ENCODE measurements at places on chromosomes 13 and 19.

DNA sequence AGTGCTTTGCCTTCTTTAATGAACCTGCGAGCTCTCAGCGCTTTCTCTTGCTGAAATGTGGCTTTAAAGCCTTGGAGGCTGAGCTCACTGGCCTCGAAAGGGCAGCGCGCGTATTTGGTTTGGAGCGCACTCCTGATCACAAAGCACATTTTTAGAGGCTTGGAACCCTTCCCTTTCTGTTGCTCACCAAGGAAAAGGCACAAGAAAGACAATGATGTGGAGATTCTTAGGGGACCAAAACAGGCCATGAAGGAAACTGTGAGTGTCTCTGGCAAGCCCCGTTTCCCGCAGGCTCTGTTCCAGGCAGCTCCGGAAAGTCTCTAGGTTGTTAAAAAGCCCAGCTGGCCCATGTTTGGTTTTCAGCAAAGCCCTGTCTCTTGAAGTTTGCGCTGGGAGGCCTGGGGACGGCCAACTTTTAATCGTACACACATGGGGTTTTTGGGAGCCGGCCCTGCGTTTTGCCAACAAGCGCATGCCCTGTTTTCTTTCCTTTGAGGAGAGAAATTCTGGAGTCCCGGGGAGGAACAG is 9.4 kb upstream of the SPC24 start:
- DNase-seq = no peak
- no peak overlapping the region for H3K27ac ChIP-seq
- H3K4me3 ChIP-seq = no peak overlapping the region
- H3K4me1 ChIP-seq = no peaks in the 10 kb centered on the region
- no peaks in the 10 kb centered on the region for H3K27me3 ChIP-seq
- no peaks in the 10 kb centered on the region for H3K36me3 ChIP-seq

DNA sequence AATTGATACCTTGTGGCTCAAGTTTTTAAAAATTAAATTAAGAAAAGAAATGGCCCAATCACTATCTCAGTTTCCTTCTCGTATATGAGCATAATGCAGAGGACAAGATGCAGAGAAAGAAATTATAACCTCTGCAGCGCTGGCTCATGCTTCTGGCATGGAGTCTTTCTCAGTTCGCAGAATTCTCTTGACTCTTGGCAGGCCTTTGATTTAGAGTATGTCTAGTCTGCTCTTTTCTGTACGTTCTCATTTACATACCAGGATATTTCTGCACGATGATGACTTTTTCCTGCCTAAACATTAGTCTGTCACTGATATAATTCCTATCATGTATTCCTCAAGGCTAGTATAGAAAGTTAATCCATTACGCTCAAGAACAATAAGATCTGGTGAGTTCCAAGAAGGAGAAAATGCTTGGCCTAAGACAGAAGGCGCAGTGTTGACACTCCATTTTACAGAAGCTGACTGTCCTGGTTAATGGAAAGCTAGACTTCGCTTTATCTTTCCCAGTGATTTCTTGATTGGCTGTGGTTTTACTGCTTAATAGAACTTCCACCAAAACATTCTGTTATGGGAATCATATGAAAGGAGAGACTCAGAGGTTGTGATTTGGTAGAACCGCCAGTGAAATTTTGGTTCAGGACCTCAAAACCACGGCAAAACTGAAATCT is 1.7 kb upstream of the SMAD9 start:
- peaks cover 57% of the 10 kb centered on the region for H3K27me3 ChIP-seq
- H3K4me1 ChIP-seq = peaks cover 9% of the 10 kb centered on the region
- H3K4me3 ChIP-seq = no peak overlapping the region

GRCh38 chr19:18308051-18308947 is 14.6 kb downstream of the LSM4 start:
- H3K27me3 ChIP-seq = no peaks in the 10 kb centered on the region
- DNase-seq = no peak
- H3K27ac ChIP-seq = peak overlapping the region; percentile 32
- peaks cover 35% of the 10 kb centered on the region for H3K36me3 ChIP-seq

DNA sequence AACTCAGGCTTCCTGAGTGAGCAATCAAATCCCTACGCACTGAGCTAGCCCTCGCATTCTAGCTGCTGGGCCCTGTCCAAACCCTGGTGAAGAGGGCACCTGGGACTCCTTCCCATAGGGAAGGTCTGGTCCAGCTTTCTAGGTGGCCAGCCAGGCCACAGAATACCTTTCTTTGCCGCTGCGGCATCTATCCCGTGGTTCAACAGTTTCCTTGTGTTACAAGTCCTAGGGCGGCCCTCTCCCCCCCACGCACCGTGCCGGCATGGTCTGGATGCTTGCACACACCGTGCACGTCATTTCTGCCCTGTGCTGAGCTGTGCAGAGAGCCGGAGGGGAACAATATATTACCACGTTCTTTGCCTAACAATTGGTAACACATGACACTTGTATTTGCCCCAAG is 164.6 kb upstream of the TSHZ3 start:
- no peak for DNase-seq
- H3K4me1 ChIP-seq = no peaks in the 10 kb centered on the region
- H3K27ac ChIP-seq = no peak overlapping the region

GRCh38 chr13:107361666-107362065 is 793.7 kb upstream of the ARGLU1 start:
- H3K36me3 ChIP-seq = no peaks in the 10 kb centered on the region
- no peak overlapping the region for H3K4me3 ChIP-seq
- no peak for DNase-seq

Measured in activated CD8-positive, alpha-beta memory T cell treated with anti-CD3 and anti-CD28 coated beads, Interleukin-2, amount 10 ng/mL, durations not matched to agents 7 days and 5 days (primary cell).